Activated T-helper 17 cell treated with anti-CD3 and anti-CD28 coated beads, Interleukin-2, amount 50 U/mL, for 72 hours (primary cell): ENCODE measurements at places on chromosomes 2 and 18. TPM values are rescaled to one million over a fixed set of nuclear protein-coding genes. Genes with fewer than 3 reads are reported as not detected.

Gene CFAP53
- total RNA-seq: 3.0 TPM

Gene CFAP221
- total RNA-seq: not detected

GRCh38 chr2:148947299-148947698 is 72.3 kb downstream of the KIF5C start:
- no peak for ATAC-seq

DNA sequence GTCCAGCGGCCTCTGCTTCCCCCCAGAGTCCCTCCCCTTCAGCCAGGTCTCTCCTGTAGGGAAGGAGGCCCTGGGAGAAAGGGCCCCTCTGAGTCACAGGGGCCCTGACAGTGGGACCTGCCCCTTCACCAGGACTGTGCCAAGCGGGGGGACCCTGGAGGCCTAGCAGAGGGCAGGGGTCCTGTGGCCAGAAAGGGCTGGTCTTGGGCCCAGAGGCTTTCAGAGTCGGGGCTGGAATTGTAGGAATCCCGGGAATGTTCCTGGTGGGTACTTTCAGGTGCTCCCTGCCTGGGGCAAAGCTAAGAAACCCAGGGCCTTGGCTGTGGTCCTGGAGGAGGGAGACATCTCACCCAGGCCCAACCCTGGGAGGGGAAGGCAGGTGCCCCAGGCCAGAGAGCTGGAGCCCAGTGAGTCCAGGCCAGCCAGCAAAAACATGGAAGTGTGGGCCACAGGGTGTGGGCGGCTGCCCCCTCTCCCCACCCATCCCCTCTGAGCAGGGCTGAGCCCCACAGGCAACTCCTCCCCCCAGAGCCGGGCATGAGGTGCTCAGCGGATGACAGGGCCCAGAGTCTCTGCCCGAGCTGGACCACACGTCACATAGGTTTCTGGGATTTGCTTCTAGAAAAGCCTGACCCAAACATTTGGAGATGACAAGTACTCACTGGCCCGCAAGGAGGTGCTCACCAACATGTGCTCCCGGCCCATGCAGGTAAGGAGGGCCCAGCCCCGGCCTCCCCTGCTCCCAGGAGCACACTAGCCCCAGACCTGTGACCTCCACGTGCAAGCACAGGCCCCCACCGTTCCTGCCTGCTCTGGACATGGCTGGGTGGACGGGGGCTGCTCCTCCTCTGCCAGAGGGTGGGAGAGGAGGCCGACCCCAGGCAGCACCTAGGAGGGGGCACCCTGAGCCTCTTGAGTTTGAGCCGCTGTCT is 48.2 kb upstream of the ALPP start:
- ATAC-seq: no peak

DNA sequence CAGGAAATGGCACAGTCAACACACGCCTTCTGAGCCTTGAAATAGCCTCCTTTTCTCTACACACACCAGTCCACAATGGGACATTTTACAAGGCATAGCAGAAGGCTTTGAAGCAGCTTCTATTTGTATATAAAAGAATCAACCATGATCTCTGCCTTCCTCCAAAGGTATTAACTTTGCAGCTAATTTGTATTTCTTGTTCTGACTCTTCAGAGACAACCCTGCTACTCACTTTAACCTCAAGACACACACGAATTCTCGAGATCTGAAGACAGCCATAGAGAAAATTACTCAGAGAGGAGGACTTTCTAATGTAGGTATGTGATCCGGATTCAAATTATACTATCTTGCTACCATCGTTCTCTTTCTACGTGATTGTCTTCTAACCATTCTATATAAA is 104.6 kb downstream of the VIT start:
- ATAC-seq: peak; percentile 55

GRCh38 chr2:141711627-141712026 is 419.2 kb downstream of the LRP1B start:
- ATAC-seq: no peak
